Fibroblast of the aortic adventitia (primary cell): ENCODE measurements at places on chromosomes 7 and 10. TPM values are rescaled to one million over a fixed set of nuclear protein-coding genes. Genes with fewer than 3 reads are reported as not detected.

Gene PPP1R3A
- total RNA-seq: not detected in 2 replicates

Gene PITX3
- total RNA-seq: not detected in 2 replicates

Gene SPDYE1
- total RNA-seq: not detected in 2 replicates

Gene AGR2
- total RNA-seq: 0.25 TPM in 1 of 2 replicates, not detected in the other

Gene PLXDC2
- total RNA-seq: 3.2 and 11.2 TPM in 2 replicates

Gene TSPAN33
- total RNA-seq: not detected in 2 replicates

Gene PIK3AP1
- 2.0 TPM in 1 of 2 replicates, not detected in the other for total RNA-seq

Gene ELMO1
- total RNA-seq: 1.3 and 2.9 TPM in 2 replicates

Gene TAS2R41
- 0.09 TPM in 1 of 2 replicates, not detected in the other for total RNA-seq

Gene ZNRF2
- 5.8 and 8.2 TPM in 2 replicates for total RNA-seq

Gene GLCCI1
- total RNA-seq: 2.1 and 11.7 TPM in 2 replicates

Gene SAP25
- total RNA-seq: not detected in 2 replicates

Gene CYP26C1
- 0.09 TPM in 1 of 2 replicates, not detected in the other for total RNA-seq

Gene NEURL1
- 0.27 TPM in 1 of 2 replicates, not detected in the other for total RNA-seq

Gene BUB3
- 113 and 182 TPM in 2 replicates for total RNA-seq

Gene CYP3A7
- 0.74 TPM in 1 of 2 replicates, not detected in the other for total RNA-seq

Gene OIT3
- total RNA-seq: not detected in 2 replicates

Gene CALHM1
- total RNA-seq: not detected in 2 replicates
